HS-5 (cell line): ENCODE measurements at places on chromosomes 16 and 17.

DNA sequence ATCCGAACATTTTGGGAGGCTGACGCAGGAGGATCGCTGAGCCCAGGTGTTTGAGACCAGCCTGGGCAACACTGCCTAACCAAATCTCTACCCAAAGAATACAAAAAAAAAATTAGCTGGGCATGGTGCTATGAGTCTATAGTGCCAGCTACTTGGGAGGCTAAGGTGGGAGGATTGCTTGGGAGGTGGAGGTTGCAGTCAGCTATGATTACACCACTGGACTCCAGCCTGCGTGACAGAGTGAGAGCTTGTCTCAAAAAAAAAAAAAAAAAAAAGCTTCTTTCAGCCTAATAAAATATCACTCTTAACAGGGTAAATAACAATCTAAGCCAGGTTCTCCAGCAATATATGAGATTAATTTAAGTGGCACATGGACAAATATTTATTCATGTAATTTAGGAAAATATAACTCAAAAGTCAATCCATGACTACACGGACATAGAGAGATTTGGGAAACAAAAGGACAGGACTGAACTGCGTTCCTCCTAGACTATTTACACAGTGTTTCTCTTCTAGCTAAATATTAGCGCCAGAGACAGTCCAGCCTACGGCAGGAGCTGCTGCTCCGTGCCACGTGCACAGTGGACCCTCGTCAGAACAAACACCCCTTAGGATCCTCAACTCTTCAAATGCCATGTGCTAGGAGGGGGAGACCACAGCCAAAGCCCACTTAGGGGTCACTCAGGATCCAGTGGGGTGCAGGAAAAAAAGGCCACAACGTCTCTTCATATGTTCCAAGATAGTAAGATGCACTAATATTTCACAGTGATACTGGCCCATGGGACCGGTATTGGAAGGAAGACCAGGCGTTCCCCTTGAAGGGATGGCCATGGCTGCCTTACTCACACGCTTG, 8.7 kb downstream of the USP36 start:
- DNase-seq = no peak

DNA sequence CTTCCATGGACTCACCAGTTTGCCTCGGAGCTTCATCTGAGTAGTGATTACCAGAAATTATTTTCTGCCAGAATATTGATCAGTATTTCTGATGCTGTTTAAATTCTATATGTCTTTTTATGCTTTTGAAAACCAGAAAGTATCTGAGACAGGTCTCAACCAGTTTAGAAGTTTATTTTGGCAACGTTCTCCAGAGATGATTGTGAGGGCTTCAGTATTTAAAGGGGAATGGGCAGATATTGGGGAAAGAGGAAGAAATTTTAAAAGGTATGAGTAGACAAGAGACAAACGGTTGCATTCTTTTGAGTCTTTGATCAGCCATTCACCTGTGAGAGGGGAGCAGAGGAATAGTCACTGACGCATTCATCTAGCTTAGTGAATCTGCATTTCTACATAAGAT, 44.4 kb upstream of the ABCC11 start:
- DNase-seq = no peak

- DNase-seq = peak; percentile 62
Measured at GRCh38 chr17:37476431-37477120, 13.1 kb upstream of the DUSP14 start.

DNA sequence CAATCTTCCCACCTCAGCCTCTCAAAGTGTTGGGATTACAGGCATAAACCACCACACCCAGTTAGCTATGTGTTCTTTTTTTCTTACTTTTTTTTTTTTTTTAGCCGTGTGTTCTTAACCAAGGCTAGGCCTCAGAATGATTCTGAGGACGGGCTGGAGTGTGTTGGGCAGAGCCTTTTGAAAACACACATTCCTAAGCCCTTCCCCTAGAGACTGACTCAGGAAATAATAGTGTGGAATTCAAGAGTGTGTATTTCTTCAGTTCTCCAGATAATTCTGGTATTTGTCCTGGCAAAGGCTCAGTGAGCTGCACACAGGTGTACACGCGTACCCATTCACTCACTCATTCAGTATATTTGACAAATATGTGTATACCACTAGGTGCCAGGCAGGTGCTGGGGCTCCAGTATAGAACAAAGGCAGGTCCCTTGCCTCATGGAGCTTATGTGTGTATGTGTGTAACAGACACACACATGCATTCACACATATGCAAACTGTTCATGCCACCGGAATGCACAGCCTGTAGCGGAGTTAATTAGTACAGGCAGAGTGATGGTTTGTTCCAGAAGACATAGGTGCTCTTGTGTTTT, 19.4 kb upstream of the NFATC3 start:
- DNase-seq = peak; percentile 10

DNA sequence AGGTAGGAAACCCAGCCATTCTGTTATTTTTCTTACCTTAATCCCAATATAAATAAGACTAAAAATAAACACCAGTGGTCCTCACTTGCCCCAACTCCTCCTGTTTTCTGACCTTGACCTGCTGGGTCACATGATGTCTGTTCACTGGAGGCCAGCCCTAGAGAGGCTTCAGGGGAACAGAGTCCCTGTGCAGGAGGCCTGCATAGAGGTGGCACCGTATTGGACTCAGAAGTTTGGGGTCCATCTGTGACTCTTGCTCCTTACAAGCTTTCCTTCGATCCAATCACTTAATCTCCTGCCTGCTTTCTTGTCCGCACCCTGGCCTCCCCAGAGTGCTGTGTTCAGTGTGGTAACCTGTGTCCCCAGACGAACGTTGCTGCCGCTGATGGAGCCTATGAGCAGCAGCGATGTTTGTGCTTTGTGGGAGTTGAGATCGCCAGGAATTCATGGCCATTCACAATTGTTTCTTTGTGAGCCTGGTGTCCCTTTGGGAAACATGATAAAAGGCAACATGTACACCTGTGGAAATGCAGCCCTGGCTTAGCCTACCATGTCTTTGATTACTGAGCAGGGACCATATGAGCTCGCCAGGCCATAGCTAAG, 4.7 kb downstream of the IGSF6 start:
- DNase-seq = no peak

DNA sequence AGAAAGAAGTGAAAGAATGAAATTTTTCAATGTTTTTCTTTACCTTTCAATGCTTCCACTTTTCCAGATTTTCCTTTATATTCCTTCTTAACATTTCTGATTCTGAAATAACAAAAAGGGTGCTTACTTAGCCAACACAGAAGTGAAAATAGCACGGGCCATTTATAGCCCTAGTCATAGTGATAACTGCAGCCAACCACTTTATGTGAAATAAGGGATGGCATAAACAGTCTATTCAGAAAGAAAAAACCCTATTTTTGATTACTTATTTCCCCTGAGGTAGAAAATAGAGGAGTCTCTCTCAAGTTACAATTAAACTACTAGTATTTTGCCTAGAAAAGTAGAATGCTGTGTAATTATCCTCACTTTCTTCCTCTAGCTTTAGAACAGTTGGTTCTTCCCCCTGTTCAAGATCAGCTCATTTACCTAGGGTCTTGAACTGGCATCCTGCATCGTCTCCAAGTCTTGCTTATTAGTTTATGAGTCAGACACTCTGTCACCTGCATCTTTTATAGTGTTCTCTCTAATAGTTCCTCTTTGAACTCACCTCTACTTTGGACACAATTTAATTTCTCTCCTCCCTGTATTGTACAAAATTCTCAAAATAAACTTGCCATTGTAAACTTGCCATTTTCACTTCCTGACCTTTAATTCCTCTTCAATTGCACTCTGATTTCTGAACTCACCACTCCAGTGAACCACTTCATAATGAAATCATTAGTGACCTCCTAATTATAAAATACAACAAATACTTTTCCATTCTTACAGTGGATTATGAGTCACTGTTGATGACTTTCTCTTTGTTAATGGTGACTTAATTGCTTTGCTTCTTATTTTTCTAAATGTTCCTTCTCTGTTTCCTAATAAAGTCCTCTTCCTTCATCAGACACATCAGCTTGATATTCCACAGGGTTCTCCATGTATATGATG, 23.6 kb downstream of the ABCA6 start:
- no peak for DNase-seq

DNA sequence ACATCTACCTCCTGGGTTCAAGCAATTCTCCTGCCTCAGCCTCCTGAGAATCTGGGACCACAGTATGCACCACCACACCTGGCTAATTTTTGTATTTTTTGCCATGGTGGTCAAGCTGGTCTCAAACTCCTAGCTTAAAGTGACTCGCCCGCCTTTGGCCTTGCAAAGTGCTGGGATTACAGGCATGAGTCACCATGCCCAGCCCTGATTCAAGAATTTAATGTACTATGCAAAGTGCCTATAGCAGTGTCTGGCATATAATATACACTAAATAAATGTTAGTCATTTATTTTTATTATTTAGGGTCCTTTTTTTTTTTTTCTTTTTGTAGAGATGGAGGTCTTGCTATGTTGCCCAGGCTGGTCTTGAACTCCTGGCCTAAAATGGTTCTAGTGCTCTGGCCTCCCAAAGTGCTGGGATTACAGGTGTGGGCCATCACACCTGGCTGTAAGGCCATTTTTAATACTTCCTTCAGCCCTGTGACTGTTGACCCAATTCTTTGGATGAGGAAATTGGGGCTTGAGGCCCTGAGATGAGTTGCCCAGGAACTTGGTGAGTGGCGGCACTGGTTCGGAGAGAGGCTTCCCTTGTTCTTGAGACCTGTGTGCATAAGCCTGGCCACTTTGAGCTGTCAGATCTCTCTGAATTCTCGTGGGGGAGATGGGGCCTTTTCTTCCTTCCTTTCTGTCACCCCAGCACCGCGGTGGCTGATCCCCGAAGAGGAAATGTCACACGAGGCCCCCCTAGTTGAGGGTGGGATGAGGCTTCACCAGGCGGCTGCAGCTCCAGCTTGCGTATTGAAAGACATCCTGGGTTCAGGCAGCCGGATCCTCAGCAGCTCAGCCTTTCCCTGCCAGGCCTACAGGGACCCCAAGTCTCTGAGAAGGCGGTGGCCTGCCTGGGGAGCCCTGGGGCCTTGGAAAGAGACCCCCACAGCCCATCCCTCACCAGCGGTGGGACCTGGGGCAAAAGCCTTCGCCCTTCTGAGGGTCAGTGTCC, 38.7 kb downstream of the LAT start:
- no peak for DNase-seq
